T-helper 1 cell treated with Interleukin-12 subunit alpha and Interleukin-12 subunit beta and Interleukin-4 antibody, amounts not matched to agents 30 ng/mL and 1 ng/mL, for 36 hours (primary cell): ENCODE measurements at places on chromosomes 1 and 21. TPM values are rescaled to one million over a fixed set of nuclear protein-coding genes. Genes with fewer than 3 reads are reported as not detected.

Gene PALMD
- not detected in 2 replicates for total RNA-seq

Gene OR2T35
- not detected in 2 replicates for total RNA-seq

Gene AMPD1
- total RNA-seq: not detected in 2 replicates

Gene PEAR1
- 0.12 and 0.29 TPM in 2 replicates for total RNA-seq

Gene GSTM5
- total RNA-seq: not detected in 2 replicates

Gene CPLANE2
- 6.1 and 6.4 TPM in 2 replicates for total RNA-seq

Gene PRRX1
- total RNA-seq: not detected in 2 replicates

Gene MFN2
- total RNA-seq: 63.3 and 63.4 TPM in 2 replicates

Gene NR5A2
- 0.32 and 0.42 TPM in 2 replicates for total RNA-seq

Gene CELA3B
- total RNA-seq: not detected in 2 replicates

Gene EPHA2
- not detected in 2 replicates for total RNA-seq

Gene TXNIP
- total RNA-seq: 456 and 471 TPM in 2 replicates

Gene FAAP20
- total RNA-seq: 42.6 and 43.9 TPM in 2 replicates
